Stimulated activated CD8-positive, alpha-beta memory T cell treated with anti-CD3 and anti-CD28 coated beads, Interleukin-4, amount 100 ng/mL, for 48 hours (primary cell): ENCODE measurements at places on chromosomes 6 and 20.
A peak's percentile ranks its signal among the peaks of the same experiment; 100 is the strongest.

DNA sequence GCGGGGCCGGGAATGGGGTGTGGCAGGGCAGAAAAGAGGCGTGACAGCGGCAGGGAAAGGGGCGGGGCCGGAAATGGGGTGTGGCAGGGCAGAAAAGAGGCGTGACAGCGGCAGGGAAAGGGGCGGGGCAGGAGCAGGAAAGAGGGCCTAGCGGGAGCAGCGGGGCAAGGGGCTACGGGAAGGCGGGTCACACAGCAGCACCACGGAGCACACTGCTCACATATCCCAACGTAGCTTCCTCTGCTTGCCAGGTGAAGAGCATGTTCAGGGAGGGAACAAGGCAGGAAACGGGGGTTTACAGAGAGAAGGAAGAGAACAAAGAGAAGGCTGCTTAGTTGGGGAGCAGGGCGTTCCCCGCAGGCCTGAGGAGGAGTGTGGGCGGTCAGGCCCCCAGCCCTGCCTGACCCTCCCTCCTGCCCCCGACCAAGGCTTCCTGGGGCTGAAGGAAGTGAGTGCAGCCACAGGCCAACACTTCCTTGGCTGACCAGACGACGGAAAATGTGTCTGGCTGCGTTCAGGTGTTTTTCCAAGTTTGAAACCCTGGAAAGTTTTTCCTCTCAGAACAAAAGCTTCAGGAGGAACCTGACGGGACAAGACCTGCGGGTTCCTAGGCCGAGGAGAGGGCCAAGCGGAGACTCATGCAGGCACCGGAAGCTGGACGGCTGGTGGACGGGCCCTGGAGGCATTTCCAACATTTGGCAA is 13.8 kb downstream of the UCKL1 start:
- DNase-seq, result peak; percentile 83

DNA sequence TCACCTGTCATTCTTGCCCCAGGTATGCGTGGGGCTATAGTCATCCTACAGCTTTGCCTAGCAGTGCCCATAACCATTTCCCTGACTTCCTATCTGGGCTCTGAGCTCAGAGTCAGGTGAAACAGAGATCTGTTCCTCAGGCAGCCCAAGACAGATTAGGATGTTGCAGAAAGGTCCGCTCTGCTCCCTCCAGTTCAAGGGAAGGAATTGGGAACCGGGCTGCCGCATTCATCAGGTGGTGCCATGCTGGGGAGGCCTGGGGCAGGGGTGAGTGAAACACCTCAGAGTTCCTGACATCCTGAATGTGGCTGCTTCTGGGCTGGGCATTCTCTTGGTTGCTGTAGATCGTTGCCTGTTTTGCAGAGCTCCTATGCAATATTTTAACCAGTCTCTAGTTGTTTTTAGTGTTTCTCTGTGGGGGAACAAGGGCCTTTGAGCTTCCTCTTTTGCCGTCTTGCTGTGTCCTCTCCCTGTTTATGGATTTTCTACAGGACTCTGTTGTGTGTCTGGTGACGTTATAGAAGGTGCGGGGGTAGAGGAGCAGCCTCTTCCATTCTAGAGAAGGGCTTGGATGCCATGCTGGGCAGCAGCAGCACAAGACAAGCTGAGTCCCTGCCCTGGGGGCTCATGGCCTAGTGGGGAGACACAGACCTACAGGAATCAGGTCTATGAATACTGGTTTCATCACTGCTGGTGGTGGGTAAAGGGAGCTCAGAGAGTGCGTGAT is 9.2 kb downstream of the ENTPD6 start:
- DNase-seq, result peak; percentile 16

- no peak for DNase-seq
Measured at GRCh38 chr6:89042664-89043063, 37.9 kb upstream of the PNRC1 start.

GRCh38 chr6:47083586-47084047 is 41.5 kb upstream of the ADGRF1 start:
- DNase-seq, result no peak
